ENCODE measurements at places on chromosomes 13 and 19.

GRCh38 chr13:27450921-27451471 lies 632 bp upstream of the MTIF3 start:
- peak; percentile 37 for DNase-seq

GRCh38 chr19:1182727-1183126 lies 8.7 kb upstream of the SBNO2 start:
- DNase-seq = no peak

GRCh38 chr19:50512112-50512998 lies 1.4 kb downstream of the ASPDH start:
- no peak for DNase-seq

DNA sequence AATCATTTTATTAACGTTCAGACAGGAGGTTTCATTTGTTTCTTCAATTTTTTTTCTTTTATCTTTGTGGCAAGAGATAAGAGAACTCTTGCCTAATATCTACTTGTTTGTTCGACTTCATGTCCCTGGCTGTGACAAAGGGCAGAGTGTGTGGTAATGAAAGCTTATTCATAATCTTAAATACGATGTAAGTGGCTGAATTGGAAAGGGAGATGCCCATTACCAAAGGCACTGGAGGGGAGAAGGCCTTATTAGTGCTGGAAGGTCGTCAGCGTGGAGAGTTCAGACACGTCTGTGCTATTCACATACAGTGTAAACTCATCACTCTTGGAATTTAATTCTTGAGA lies 54.0 kb downstream of the RFC3 start:
- no peak for DNase-seq

DNA sequence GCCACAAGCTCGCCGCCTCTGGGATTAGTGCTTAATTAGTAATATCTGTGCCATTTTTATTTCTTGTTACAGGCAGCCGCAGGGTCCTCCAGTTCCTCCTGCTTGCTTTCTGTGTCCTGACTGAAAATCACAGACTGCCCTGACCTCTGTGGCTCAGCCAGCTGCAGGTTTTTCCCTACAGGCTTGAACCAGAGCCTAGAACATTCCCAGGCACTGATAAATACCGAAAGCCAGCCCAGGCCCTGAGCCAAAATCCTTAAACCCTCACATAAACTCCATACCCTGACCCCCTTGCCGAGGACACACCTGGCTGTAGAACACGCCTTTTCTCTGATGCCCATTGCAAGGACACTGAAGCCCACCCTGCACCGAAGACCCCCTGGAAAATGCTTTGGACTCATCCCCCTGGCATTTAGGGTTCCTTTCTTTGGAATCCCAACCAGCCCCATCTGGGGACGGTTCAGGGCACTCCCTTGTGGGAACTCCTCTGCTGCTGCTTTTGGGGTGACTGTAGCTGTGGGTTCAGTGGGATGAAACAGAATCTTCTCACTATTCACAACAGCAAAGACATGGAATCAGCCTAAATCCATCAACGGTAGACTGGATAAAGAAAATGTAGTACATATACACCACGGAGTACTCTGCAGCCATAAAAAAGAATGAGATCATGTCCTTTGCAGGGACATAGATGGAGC lies 15.5 kb downstream of the DPP9 start:
- DNase-seq = no peak

Data from progenitor cell of endocrine pancreas (in vitro differentiated cells).